Activated naive CD4-positive, alpha-beta T cell treated with anti-CD3 and anti-CD28 coated beads for 36 hours (primary cell): ENCODE measurements at places on chromosomes 7 and 10. TPM values are rescaled to one million over a fixed set of nuclear protein-coding genes. Genes with fewer than 3 reads are reported as not detected.

GRCh38 chr7:23346316-23346715 is 47.2 kb downstream of the MALSU1 start:
- H3K4me3 ChIP-seq, result peak overlapping the region; percentile 68
- peak; percentile 28 for DNase-seq
- H3K27ac ChIP-seq, result peak overlapping the region; percentile 81
- H3K4me1 ChIP-seq, result peaks cover 30% of the 10 kb centered on the region
- no peaks in the 10 kb centered on the region for H3K36me3 ChIP-seq
- no peaks in the 10 kb centered on the region for H3K27me3 ChIP-seq

- peak overlapping the region; percentile 91 for H3K27ac ChIP-seq
- no peaks in the 10 kb centered on the region for H3K27me3 ChIP-seq
- no peaks in the 10 kb centered on the region for H3K36me3 ChIP-seq
- peaks cover 43% of the 10 kb centered on the region for H3K4me1 ChIP-seq
- DNase-seq, result peak; percentile 55
These were observed 32.0 kb downstream of the ADAP1 start for GRCh38 chr7:922334-923107.

DNA sequence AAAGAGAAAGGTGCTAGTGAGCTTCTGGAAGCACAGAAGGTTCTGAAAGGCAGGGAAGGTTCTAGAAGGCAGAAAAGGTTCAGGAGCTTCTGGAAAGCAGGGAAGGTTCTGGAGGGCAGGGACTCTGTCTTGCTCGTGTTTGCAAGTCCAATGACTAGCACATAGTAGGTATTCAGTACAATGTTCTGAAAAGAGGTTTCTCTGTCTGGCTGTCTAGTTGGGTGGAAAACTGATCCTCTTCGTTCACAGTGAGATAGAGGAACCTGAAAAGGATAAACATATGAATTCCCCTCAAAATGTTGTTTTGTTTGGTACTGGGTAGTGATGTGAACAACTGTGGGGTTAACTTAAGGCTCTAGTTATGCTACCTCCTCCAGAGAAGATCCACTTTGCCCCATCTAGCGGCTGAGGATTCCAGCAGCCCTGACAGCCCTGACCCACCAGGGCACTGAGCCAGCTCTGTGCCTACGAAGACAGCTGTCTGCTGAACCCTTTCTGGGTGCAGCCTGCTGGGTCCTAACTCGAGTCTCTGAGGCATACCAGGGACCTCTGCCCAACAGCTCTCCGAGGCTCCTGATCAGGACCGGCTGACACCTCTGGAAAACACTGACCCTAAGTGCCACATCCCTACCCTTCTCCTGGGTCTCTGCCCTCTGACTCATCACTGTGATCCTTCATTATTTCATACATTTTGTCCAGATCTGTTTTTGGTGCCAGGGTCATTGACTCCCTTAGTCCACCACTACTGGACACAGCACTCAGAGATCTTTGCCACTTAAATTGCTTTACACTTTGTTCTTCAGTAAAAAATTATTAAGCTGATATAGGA is 15.4 kb downstream of the PTPRN2 start:
- no peak overlapping the region for H3K4me3 ChIP-seq
- peaks cover 2% of the 10 kb centered on the region for H3K4me1 ChIP-seq
- DNase-seq, result no peak
- H3K27me3 ChIP-seq, result peaks cover 28% of the 10 kb centered on the region
- no peak overlapping the region for H3K27ac ChIP-seq

DNA sequence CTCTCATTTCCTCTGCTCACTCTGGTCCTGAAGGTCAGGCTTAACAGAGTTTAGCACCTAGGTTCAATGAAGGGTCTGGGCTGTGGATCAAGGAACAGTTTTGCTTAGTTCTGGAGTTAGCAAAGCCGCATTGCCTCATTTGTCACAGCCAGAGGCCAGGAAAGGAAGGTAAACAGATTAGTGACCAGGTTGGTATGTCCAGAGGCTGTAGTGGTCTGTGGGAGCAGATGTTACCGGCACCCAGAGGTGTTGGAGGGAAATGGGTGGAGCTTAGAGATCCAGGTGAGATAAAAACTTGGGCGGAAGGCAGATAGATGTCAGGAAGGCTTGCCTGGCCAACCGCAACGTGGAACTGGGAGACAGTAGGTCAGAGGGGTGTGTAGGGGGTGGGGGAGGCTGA is 36.6 kb upstream of the ZMIZ2 start:
- no peaks in the 10 kb centered on the region for H3K27me3 ChIP-seq
- peaks cover 4% of the 10 kb centered on the region for H3K4me1 ChIP-seq
- no peak for DNase-seq
- H3K4me3 ChIP-seq, result no peak overlapping the region
- H3K36me3 ChIP-seq, result peaks cover 4% of the 10 kb centered on the region
- no peak overlapping the region for H3K27ac ChIP-seq

GRCh38 chr10:78623578-78624215 is 445.1 kb upstream of the ZMIZ1 start:
- H3K4me1 ChIP-seq, result peaks cover 2% of the 10 kb centered on the region
- H3K27ac ChIP-seq, result no peak overlapping the region
- H3K4me3 ChIP-seq, result no peak overlapping the region
- H3K27me3 ChIP-seq, result no peaks in the 10 kb centered on the region
- DNase-seq, result peak; percentile 18

GRCh38 chr10:31340343-31340742 is 21.3 kb downstream of the ZEB1 start:
- peaks cover 1% of the 10 kb centered on the region for H3K36me3 ChIP-seq
- H3K27ac ChIP-seq, result no peak overlapping the region
- peak; percentile 49 for DNase-seq
- peaks cover 31% of the 10 kb centered on the region for H3K4me1 ChIP-seq

GRCh38 chr7:477626-478220 is 41.9 kb downstream of the PDGFA start:
- H3K4me3 ChIP-seq, result no peak overlapping the region
- no peak overlapping the region for H3K27ac ChIP-seq
- H3K36me3 ChIP-seq, result peaks cover 2% of the 10 kb centered on the region
- H3K27me3 ChIP-seq, result no peaks in the 10 kb centered on the region

DNA sequence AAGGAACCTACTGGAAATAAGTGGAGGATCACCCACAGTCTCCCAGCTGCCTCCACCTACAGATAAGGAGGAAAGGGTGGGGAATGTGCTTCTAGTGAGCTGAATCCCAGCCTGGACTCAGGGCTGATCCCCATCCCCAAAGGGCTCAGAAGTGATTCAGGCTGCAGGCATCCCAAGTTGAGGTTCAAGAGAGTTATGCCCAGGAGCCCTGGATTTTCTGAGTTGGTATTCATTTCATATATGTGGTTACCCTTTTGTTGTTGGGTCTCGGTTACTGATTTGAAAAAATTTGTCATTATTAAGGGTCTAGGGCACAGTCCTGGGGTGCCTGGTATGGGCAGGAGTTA is 30.0 kb upstream of the SRGN start:
- H3K27ac ChIP-seq, result no peak overlapping the region
- no peak for DNase-seq
- H3K36me3 ChIP-seq, result no peaks in the 10 kb centered on the region
- no peaks in the 10 kb centered on the region for H3K27me3 ChIP-seq
- no peak overlapping the region for H3K4me3 ChIP-seq

GRCh38 chr7:13165854-13166253 is 478.4 kb downstream of the ARL4A start:
- no peak overlapping the region for H3K4me3 ChIP-seq
- peaks cover 18% of the 10 kb centered on the region for H3K27me3 ChIP-seq
- no peaks in the 10 kb centered on the region for H3K4me1 ChIP-seq
- DNase-seq, result no peak
- no peaks in the 10 kb centered on the region for H3K36me3 ChIP-seq
- H3K27ac ChIP-seq, result no peak overlapping the region

DNA sequence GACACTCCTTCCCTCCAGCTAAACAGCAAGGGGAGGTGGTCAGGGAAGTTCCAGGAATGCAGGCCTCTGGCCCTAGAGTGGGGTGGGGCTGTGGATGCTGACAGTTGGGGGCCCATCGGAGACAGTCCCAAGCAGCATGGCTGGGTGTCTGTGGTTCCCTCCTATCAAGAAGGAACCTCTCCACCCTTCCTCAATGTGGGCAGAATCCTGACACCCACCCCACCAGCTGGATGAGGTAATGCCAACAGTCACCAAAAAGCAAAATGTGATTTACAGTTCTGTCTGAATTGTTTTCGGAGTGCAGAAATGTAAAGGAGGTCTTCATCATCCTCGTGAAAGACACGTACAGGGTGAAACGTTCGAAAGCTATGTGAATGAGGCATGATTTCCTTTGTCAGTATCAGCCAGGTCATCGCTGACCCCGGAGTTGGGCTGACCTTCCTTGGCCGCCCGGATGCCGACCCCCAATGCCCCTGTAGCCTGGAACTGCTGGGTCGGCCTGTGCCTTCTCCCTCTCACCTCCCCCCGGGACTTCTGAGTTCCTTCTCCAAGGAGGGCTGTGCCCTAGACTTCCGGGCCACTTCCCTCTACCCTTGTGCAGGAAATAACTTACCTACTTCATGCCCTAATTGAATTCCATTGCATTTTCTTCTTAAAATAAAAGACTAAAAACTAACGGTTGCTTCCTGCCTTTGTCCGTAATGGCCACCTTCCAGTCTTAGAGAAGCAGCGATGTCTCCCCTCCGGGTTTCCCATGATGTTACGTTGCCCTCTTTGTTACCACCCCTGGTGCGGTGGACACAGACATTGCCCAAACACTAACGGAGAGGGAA is 24.5 kb downstream of the FOXK1 start:
- H3K4me1 ChIP-seq, result peaks cover 33% of the 10 kb centered on the region
- DNase-seq, result no peak
- H3K27ac ChIP-seq, result peak overlapping the region; percentile 8
- H3K4me3 ChIP-seq, result no peak overlapping the region
- peaks cover 8% of the 10 kb centered on the region for H3K36me3 ChIP-seq

GRCh38 chr10:124259139-124259825 is 159.4 kb downstream of the OAT start:
- no peak overlapping the region for H3K4me3 ChIP-seq
- H3K27ac ChIP-seq, result no peak overlapping the region

GRCh38 chr7:139078399-139078798 is 31.1 kb downstream of the ZC3HAV1 start:
- DNase-seq, result no peak
- H3K27ac ChIP-seq, result peak overlapping the region; percentile 81
- H3K27me3 ChIP-seq, result no peaks in the 10 kb centered on the region

GRCh38 chr10:3430501-3430900 is 257.9 kb upstream of the PITRM1 start:
- H3K4me1 ChIP-seq, result peaks cover 5% of the 10 kb centered on the region
- no peak overlapping the region for H3K4me3 ChIP-seq
- H3K27ac ChIP-seq, result peak overlapping the region; percentile 9

- H3K27ac ChIP-seq, result no peak overlapping the region
- no peaks in the 10 kb centered on the region for H3K27me3 ChIP-seq
- no peak for DNase-seq
- H3K4me1 ChIP-seq, result peaks cover 5% of the 10 kb centered on the region
- H3K36me3 ChIP-seq, result no peaks in the 10 kb centered on the region
These were observed 34.6 kb upstream of the TPST1 start for GRCh38 chr7:66170309-66171231.

GRCh38 chr7:9608560-9608959 is 1175.2 kb downstream of the NXPH1 start:
- H3K4me3 ChIP-seq, result no peak overlapping the region
- no peaks in the 10 kb centered on the region for H3K36me3 ChIP-seq
- DNase-seq, result no peak
- no peak overlapping the region for H3K27ac ChIP-seq
- no peaks in the 10 kb centered on the region for H3K4me1 ChIP-seq

DNA sequence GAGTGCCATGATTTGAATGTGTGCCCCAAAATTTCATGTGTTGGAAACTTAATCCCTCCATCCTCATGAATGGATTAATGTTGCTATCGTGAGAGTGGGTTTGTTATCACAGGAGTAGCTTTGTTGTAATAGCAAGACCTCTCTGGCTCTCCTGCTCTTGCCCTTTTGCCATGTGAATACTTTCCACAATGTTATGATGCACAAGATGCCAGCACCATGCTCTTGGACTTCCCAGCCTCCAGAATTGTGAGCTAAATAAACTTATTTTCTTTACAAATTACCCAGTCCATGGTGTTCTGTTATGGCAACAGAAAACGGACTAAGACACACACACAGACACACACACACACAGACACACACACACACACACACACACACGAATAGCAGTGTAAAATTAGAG is 51.3 kb upstream of the TM9SF3 start:
- no peak overlapping the region for H3K27ac ChIP-seq
- H3K27me3 ChIP-seq, result no peaks in the 10 kb centered on the region
- H3K36me3 ChIP-seq, result no peaks in the 10 kb centered on the region
- H3K4me1 ChIP-seq, result peaks cover 3% of the 10 kb centered on the region
- DNase-seq, result no peak

- H3K4me3 ChIP-seq, result no peak overlapping the region
- H3K36me3 ChIP-seq, result no peaks in the 10 kb centered on the region
- no peak overlapping the region for H3K27ac ChIP-seq
- DNase-seq, result no peak
- H3K4me1 ChIP-seq, result no peaks in the 10 kb centered on the region
- H3K27me3 ChIP-seq, result peaks cover 5% of the 10 kb centered on the region
These were observed 41.9 kb downstream of the DGKI start for GRCh38 chr7:137804836-137805235.

GRCh38 chr7:105906695-105907094 is 30.3 kb upstream of the ATXN7L1 start:
- no peak overlapping the region for H3K27ac ChIP-seq
- no peak overlapping the region for H3K4me3 ChIP-seq
- no peak for DNase-seq
- no peaks in the 10 kb centered on the region for H3K27me3 ChIP-seq
- peaks cover 8% of the 10 kb centered on the region for H3K36me3 ChIP-seq

GRCh38 chr7:20539201-20539600 is 76.3 kb upstream of the ABCB5 start:
- no peaks in the 10 kb centered on the region for H3K27me3 ChIP-seq
- H3K4me3 ChIP-seq, result no peak overlapping the region
- no peaks in the 10 kb centered on the region for H3K4me1 ChIP-seq

GRCh38 chr7:50393547-50394252 is 56.5 kb downstream of the FIGNL1 start:
- peak overlapping the region; percentile 5 for H3K4me3 ChIP-seq
- peaks cover 65% of the 10 kb centered on the region for H3K36me3 ChIP-seq
- no peaks in the 10 kb centered on the region for H3K27me3 ChIP-seq

GRCh38 chr10:113493195-113493594 is 59.7 kb upstream of the HABP2 start:
- H3K4me3 ChIP-seq, result no peak overlapping the region
- H3K27me3 ChIP-seq, result peaks cover 11% of the 10 kb centered on the region
- no peaks in the 10 kb centered on the region for H3K36me3 ChIP-seq
- DNase-seq, result no peak
- no peaks in the 10 kb centered on the region for H3K4me1 ChIP-seq

- H3K36me3 ChIP-seq, result no peaks in the 10 kb centered on the region
- DNase-seq, result no peak
- H3K4me1 ChIP-seq, result no peaks in the 10 kb centered on the region
- no peaks in the 10 kb centered on the region for H3K27me3 ChIP-seq
- no peak overlapping the region for H3K27ac ChIP-seq
These were observed 97.0 kb downstream of the PCLO start for GRCh38 chr7:83065714-83066113.

GLCCI1 gene
- total RNA-seq, result 13.3 TPM

FAM24A gene
- total RNA-seq, result not detected

MYO1G gene
- total RNA-seq, result 391 TPM

C10orf105 gene
- total RNA-seq, result 0.32 TPM

NANOS1 gene
- 0.26 TPM for total RNA-seq

PNLIP gene
- not detected for total RNA-seq

ARHGEF35 gene
- total RNA-seq, result 7.6 TPM

GPR37 gene
- not detected for total RNA-seq
